Parietal lobe (tissue), 2 donors: ENCODE measurements at places on chromosomes 1 and 21. TPM values are rescaled to one million over a fixed set of nuclear protein-coding genes. Genes with fewer than 3 reads are reported as not detected.

The RAP1GAP gene
- total RNA-seq, result 31.6 TPM

The SYF2 gene
- total RNA-seq, result 31.9 TPM

The RNF186 gene
- not detected for total RNA-seq

The HES4 gene
- 24.7 TPM for total RNA-seq

The ANGPTL1 gene
- total RNA-seq, result 2.5 TPM
